ENCODE measurements at places on chromosomes 7 and 10.
A peak's percentile ranks its signal among the peaks of the same experiment; 100 is the strongest.

GRCh38 chr10:29713450-29713849 is 78.7 kb upstream of the SVIL start:
- DNase-seq: no peak

- DNase-seq: no peak
Observed at GRCh38 chr10:57898231-57898630, 369.5 kb downstream of the IPMK start.

- no peak for DNase-seq
Observed at GRCh38 chr7:158959954-158960353, 103.6 kb downstream of the DYNC2I1 start.

DNA sequence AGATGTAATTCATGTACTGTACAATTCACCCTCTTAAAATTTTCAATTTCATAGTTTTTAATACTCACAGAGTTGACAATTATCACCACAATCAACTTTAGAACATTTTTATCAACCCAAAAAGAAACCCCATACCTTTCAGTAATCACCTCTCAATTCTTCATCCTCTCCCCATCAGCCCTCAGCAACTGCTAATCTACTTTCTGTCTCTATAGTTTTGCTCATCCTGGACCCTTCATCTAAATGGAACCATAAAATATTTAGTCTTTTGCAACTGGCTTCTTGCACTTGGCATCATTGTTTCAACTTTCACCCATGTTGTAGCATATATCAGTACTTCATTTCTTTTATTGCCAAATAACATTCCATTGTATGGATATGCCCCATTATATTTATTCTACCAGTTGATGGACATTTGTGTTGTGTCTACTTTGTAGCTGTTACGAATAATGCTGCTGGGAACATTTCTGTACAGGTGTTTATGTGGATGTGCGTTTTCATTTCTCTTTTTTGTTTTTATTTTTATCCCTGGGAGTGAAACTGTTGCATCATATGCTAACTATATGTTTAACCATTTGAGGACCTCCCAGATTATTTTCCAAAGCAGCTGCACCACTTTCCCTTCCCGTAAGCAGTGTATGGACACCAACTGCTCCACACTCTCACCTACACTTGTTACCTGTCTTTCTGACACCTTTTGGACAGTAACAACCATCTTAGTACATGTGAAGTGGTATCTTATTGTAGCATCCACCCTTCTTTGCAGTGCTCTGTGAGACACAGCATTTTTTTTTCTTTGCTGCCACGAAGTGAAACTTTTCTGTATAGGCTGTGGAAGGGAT is 65.4 kb upstream of the APBB1IP start:
- no peak for DNase-seq

DNA sequence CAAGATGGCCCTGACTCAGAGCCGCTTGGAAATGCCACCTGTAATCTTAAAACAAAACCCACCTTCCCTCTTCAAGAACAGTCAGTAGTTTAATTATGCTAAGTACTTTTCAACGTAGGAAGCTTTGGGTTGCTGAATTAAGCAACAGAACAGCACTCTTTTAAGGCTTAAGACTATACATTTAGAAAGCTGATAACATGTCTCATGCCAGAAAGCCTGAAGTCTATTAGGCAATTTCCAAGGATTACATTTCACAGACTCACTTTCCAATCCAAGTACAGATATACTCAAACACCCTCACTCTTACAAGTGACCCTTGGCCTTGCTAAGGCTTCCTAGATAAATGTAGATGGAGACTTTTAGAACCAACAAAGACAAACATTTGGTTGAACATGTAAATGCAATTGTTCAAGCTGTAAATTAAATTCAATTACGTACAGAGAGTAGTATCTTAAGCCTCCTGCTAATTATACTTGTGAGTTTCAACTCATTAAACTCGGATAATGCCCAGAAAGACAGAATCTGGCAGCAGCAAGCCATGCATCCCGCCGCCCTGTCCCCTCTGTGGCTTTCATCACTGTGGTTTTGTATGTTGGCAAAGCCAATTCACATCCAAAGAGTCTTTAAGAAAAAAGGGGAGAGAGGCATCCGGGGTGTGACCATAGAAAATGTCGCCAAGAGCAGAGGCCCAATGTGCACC is 283.1 kb upstream of the NRP1 start:
- no peak for DNase-seq

GRCh38 chr7:96739609-96740008 is 30.0 kb upstream of the SEM1 start:
- no peak for DNase-seq

GRCh38 chr7:23072048-23072447 is 33.5 kb upstream of the KLHL7 start:
- no peak for DNase-seq

DNA sequence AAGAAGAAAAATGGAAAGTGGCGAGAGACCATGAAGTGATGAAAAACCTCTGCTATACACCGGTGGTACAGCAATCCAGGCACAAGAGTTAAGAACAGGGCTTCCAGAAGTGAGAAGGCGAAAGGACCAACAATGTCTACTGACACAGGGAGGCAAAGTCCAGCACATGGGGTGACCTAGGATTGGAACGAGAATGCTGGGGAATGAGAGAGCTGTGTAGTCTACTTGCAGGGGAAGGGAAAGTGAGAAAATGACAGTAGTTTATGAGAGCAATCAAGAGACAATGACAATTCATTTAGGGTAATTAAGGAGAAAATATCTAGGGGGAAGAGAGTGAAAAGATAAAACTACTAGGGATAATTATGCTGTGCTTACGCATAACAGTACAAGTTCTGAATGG is 169.2 kb downstream of the SLC25A13 start:
- no peak for DNase-seq

GRCh38 chr10:29535778-29536453 is 98.9 kb downstream of the SVIL start:
- no peak for DNase-seq

DNA sequence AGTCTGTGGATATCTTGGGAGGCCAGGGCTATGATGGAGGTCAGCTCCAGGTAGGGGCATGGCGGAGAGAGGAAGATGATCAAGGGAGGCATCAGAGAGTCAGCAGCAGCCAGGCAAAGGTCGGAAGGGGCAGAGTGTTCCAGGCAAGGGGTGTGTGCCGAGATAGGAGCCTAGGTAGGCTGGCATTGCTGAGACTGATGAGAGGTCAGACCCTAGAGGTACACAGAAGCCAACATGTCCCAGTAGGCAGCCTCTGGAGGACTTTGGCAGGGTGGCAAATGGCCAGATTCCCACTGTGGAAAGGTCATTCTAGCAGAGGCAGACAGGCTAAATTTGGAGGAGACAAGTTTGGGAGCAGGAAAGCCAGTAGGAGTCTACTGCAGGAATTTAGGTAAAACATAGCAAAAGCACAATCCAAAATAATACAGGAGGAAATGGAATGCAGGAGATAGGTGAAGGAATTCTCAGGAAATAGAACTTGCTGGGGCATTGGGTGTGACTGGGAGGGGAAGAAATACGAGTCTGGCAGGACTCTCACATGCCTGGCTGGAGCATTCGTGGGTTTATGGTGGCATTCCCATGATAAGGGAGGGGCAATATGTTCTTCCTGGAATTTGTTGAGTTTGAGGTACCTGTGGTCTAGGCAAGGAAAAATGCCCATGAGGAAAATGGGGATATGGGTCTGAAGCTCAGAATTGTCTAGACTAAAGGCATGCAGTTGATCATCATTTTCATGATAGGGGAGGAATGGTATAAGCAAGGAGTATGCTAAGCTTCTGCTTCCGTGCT is 25.7 kb downstream of the TMEM176A start:
- DNase-seq: no peak

GRCh38 chr10:106179430-106179829 is 985.1 kb downstream of the SORCS1 start:
- no peak for DNase-seq

DNA sequence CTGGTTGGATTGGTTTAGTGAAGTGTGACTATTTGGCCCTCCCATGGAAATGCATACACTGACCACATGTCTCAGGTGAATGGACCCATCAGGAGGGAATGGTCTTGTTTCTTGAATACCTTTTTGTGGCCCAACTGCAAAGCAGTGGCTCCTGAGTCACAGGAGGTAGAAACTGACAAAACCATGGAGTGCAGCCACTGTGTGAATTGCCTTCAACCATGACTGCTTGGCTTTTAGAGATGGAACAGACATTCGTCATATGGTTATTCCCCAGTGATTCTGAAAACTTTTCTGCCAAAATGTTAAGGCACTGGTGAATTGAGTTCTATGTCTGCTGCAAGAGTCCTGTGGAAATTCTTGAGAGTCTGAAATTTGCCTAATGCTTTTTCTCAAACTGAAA is 64.7 kb downstream of the CDK14 start:
- DNase-seq: no peak

DNA sequence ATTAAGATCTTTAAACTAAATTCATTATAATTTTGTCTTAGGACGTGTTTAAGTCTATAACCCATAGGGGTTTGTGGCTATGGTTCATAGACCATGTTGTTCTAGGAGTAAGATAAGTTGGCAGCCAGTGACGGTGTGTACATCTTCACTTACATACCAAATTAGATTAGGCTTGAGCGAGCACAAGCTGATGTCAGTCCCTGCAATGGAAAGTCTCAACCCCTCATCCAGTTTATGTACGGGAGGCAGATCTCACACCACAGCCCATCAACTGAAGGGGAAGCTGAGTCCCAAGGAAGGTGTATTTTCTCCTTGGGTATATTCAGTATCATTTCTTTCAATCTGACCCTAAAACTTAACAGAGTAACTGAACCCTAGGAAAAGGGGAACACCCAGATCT is 5.1 kb upstream of the SMC3 start:
- DNase-seq: no peak

DNA sequence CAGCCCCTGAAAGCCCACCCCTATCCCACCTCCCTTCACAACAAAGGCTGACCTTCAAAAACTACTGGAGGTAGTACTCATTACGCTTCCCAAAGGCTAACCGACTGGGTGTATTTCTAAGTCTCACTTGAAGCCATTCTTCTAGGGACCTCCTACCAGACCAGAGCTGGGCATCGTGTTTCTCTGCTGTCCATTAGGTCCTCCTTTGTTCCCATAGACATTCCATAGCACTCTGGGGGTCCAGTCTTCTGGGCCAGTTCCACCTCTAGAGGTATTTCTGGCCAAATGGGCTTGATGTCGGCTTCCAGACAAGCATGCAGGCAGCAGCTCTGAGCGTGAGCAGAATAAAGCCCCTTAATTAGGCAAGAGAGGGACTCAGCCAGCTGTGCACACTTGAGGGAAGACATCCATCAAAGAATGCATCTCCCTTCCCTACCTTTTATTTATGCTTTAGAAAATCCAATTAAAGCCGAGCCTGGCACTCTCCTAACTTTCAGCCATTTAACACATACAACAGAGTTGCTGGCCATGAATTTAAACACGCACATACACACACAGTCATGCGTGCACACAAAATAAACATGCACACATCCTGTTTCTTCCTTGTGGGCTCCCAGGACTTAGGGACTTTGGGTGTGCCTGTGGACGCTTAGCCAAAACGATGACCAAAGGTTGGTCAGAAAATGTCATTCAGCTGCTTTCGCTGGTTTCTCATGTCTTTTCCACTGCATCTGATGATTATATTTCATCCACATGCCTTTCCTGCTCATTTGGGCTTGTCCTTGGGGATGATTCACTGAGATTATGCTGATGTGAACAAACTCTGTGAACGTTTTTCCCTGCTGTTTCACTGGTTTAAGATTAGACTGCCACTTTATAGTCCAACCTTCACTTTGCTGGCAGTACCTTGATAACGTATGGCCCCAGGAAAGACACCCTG is 362.0 kb upstream of the NFE2L3 start:
- DNase-seq: no peak

DNA sequence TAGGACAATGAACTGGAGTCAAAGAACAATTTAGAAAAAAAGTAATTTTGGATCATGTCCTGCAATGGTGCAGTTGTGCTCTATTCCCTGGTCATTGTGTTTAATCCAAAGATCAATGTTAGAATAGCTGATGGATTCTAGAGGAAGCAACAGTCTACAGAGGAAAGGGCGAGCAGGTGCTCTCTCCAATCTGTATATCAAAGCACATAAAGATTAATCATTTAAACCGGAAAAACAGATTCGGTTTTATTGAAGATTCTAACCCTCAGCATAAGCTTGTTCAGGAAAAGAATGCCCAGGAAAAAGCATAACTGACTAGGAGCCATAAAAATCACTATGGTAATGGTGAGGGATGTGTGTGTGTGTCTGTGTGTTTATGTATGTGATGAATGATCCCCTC is 110.3 kb downstream of the MALRD1 start:
- no peak for DNase-seq

DNA sequence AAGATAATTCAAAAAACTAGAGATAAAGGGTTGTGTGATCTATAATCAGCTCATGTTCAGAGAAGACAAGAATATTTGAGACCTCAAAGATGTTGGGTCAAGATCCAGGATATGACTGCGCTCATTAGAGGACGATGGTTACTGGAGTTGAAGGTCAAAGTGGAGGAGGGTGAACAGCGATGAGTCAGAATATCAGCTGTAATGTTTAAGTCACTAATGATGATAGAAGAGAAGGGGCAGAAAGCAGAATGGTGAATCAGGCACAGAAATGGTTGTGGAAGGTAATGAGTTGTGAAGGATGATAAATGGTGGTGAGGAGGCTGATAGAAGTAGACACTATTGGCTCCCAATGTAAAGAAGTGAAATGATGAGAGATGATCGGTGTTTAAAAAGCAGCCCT is 540.3 kb downstream of the INHBA start:
- DNase-seq: no peak

DNA sequence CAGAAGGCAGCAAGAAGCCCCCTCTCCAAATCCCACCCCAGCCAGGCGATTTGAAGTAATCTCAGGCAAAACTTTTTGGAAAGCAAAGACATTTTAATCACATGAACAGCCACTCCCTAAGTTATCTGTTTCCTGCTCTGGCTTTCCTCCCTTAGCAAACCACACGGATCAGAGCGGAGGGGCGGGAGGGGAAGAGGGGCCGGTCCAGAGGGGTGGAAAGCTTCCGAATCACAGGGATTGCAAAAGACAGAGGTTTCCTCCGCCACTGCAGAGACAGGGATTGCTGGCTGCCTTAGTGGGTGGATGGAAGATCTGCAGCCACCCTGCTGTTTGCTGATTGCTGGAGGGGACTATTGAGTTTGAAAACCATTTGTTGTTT is 41.2 kb downstream of the ZCCHC24 start:
- DNase-seq: no peak

DNA sequence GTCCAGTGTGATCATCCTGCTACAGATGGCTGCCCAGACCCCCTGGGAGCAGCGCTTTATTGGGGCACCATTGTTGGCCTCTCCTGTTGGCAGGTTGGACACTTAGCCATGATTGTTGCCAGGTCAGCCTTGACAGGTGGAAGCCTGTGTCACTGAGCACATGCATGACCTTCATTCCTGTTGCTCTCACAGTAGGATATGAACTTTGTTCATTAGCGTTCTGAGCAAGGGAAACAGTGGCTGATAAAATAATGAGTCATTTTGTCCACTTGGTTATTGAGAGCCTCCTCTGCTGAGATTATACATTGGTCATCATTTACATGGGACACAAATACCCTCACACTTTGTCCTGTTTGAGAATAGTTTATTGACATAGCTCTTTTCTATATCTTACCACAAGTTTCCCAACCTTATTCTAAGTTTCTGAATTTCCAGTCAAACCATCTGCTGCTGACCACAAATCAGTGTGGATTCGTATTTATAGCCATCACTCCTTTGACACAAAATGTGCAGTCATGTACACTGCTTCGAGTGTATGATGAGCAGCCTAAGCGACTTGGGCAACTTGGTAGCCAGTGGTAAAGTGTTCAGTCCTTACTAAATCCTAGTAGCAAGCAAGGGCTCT is 102.6 kb downstream of the TPST1 start:
- DNase-seq: no peak

GRCh38 chr7:28408960-28409715 is 3.2 kb upstream of the CREB5 start:
- DNase-seq: peak; percentile 51

Measured in activated T-cell treated with anti-CD3 and anti-CD28 coated beads for 24 hours (primary cell).